NCI-H1930 (cell line): ENCODE measurements at places on chromosomes 3 and 15.

- no peak for DNase-seq
Observed at GRCh38 chr3:43997788-43998369, 243.8 kb upstream of the TOPAZ1 start.

GRCh38 chr3:2568156-2568555, 469.5 kb downstream of the CNTN4 start:
- DNase-seq = no peak

DNA sequence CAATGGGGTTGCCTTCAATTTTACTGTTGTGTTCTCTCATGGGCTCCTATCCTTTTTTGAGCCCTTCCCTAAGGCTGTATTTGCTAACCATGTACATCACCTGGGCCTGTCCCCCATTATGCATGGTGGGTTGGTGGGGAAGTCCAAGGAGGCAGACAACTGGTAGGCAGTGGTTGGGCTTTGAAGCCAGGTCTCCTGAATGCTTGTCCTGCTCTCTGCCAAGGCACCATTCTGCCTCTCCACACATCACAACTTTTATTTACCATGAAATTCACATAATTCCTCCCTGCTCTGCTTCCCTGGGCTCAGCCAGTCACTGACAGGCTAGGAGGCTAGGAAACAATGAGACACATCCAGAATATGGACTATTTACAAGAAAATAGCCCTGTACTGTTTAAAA, 41.0 kb upstream of the COPB2 start:
- DNase-seq = no peak

DNA sequence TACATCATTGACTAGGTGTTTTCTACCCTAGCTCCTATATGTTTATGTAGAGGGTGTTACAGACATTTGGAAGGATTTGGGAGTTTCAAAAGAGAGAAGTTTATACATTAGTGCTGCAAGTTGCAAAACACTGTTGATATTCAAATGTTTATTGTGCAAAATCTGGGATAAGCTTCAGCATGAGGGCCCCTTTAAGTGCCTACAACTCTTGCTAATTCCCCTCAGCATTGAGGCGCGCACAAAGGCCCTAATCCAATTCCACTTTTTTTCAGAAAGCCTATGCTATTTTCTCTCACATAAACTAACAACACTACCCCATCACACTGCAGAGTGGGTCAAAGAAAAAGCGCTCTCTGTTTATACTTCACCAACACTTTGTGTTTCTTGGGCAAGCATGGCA, 208.0 kb downstream of the NR2F2 start:
- DNase-seq = no peak

DNA sequence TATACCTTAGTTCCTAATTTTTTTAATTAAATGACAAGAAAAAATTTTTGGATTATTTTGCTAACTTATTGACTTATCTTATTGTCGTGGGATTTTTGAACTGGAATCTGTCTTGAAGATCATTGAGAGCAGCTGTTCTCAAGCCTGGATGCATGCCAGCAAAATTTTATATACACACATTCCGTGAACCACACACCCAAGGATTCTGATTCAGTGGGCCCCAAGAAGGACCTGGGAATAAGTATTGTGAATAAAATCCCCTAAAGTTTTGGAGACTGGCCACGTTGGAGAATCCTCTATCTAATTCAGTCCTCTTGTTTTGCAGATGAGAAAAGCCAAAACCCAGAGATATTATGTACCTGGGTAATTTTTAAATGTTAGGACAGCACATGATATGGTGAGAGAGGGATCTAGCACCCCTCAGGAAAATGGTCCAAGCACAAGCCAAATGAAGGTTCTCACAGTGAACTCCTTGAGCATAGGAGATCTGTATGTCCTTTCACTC, 55.2 kb downstream of the UNC13C start:
- no peak for DNase-seq

DNA sequence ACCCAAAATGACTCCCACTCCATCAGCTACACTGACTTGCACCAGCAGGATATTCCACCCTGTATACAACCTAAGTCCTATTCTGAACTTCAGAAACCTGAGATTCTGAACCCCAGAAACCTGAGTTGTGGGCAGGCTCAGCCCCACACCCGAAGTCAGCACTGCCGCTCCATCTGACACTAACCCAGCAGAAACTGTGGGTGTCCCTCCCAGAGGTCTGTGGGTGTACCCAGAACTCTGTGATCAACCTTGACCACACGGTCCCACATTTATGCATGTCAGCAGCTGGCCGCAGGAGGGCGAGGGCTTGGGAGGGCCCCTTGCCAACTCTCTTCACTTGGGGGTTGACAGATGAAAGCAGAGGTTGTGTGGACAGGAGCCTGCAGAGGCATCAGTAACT, 9.3 kb downstream of the OXTR start:
- no peak for DNase-seq
